ENCODE measurements at places on chromosomes 7 and 10. TPM values are rescaled to one million over a fixed set of nuclear protein-coding genes. Genes with fewer than 3 reads are reported as not detected.

GRCh38 chr7:35035511-35035961 is 1.7 kb downstream of the DPY19L1 start:
- DNase-seq: peak; percentile 56

Gene NEUROG3
- not detected for total RNA-seq

Gene C10orf105
- 0.44 TPM for total RNA-seq

GRCh38 chr7:136403591-136403990 is 426.4 kb upstream of the MTPN start:
- DNase-seq: no peak

Gene POLR3A
- 10.5 TPM for total RNA-seq

DNA sequence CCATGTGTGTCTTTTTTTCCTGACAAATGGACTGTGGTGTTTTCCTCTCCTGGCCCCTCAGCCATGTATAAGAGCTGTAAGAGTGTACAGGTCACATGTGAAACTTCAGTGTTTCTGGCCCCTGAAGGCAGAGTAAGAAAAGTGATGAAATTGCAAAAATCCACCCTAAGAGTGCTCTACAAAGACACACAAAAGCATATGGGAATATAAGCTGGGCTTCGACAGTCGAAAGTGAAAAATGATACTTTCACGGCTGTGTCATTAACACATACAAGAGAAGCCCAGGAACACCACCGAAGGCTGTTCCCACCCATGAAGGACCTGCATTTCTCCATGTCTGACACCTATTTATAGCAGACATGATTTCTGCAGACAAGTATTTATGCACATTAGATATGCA is 192.2 kb downstream of the PARD3 start:
- no peak for DNase-seq

DNA sequence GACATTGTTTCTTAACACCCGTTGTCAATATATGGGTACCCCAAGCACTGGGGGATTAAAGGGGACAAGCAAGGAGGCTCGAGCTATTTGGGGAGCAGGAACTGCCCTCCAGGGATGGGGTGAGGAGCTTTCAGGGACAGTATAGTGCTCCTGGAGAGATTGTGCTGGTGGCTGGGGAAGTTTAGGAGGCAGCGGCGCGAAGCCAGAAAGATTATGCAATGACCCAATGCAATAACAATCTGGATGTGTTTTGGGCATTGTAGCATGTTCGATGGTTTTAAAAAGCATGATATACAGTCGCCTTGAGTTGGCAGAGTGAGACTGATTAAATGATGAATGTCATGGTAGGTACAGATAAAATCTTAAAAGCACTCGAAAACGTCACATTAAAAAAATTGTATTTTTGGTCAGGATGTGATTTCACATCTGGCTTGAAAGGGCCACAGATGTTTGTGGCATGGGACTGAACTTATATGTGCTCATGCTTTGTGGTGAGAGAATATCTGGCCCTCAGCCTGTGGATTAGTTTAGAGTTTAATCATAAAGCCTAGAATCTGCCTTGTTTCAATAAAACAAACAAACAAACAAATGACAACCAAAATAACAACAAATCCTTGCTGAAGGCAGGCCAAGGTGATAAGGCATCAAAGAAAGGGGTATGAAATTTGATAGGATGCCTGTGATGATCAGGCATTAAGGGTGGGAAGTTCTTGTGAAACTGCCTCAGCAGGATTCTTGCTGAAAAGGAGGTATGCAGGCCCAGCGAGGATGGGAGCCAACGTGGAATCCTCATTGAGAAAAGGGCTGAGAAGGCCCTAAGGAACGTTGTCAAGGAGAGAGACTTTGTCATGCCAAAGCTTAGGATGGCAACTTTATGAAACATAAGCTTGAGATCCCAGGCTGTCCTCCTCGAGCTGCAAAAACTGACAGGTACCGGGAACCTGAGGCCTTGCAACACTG is 417.1 kb upstream of the KLF6 start:
- DNase-seq: no peak

GRCh38 chr7:123494193-123494796 is 40.1 kb downstream of the IQUB start:
- DNase-seq: no peak

DNA sequence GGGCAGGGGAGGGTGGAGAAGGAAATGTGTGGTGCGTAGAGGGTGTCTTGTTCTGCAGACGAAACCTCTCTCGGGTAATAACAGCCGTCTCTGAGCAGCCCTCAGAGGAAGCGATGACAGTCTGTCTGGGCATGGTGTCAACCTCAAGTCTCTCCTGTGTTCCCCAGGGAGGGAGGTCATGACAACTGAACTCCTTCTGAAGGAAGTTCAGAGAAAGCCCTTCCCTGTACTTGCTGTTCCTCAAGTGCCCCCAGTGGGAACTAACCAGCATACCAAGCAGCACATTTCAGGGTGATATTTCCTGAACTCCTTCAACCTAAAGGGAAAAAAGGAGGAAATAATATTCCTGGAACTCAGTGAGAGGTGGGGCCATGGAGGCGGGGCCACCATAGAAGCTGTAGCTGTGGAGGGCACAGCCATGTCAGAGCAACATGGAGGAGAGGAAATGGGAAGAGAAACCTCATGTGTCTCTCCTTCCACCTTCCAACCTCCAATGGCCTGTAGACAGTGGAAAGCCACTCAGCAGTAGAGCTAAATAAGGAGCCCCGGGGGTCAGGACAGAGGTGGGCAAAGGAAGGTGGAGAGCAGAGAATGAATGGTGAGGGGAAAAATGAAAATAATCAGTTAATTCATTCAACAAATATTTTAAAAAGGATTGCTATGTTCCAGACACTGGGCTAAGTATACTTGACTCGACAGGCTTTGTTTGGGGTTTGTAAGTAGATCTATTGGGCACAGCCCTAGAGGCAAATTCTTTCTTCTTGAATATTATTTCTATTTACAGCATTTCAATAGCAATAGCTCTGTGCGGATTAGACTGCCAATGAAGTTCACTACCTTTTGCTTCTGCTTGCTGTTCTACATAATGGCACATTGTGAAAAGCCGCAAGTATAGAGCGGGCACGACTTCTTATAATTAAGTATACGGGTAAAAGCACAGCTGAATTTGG is 61.0 kb upstream of the AOAH start:
- DNase-seq: peak; percentile 65

GRCh38 chr10:11625019-11625735 is 13.7 kb upstream of the USP6NL start:
- peak; percentile 38 for DNase-seq

DNA sequence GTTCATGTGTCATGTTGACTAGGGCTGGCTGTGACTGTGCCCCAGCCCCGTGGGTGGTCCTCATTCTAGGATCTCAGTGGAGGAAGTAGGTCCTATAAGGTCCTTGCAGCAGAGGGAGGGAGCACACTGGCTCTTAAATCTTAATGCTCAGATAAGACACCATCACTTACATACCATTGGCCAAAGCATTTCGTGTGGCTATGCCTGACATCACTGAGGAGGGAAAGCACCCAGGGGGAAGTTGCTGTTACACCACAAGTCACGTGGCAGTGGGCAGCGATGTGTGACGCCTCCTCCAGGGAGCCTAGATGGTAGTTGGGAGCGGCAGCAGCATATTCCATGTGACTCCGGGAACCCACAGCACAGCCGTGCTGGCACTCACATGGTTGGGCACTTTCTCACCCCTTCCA is 224.7 kb upstream of the SH2B2 start:
- DNase-seq: no peak

Gene C10orf88
- total RNA-seq: 3.9 TPM

DNA sequence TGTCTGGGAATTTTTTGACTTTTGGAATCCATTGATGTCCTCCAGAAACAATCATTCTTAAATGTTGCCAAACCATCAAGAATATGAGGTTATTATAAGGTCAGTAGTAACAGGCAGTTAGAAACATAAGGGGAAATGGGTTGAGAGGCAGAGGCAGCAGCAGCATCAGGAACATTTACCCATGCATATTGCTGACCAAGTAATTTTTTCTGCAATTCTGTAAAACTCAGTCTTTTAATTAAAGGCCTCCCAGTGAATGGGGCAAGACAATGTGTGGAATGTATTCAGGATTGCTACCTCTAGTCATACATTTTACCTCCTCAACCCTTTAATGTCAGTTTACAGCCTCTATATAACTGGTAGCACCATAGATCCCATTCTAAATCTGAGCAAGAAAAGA is 66.5 kb upstream of the SKAP2 start:
- no peak for DNase-seq

DNA sequence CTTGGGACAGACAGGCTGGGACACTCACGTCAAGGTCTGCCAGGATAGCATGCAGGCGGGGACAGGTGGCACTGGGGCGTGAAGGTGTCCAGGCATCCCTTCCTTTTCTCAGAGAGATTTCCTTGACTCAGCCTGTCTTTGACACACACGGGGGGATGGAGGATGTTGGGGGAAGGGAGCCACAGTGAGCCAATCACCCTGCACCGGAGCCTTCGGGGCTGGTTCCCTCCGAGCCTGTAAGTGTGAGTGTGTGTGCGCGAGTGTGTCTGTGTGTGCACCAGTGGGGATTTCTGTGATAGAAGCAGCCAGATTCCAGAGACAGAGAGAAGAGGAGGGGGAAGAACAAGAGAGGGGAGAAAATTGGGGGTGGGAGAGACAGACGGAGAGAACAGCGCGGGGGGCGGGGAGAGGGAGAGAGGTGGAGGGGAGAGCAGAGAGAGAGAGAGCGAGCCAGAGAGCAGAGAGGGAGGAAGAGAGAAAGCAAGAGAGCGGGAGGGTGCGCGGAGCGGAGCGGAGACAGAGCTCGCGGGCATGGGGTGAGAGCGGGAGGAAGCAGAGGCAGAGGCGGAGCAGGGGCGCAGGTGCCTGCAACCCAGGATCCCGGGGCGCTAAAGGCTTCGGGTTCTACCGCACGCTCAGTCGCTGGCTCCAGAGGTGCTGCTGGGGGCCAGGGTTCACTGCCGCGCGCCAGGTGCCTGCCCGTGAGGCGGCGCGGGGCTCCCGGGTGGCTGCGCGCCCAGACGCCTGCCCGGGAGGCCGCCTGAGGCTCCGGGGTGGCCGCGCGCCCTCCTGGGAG is 466 bp upstream of the GPR26 start:
- DNase-seq: no peak

DNA sequence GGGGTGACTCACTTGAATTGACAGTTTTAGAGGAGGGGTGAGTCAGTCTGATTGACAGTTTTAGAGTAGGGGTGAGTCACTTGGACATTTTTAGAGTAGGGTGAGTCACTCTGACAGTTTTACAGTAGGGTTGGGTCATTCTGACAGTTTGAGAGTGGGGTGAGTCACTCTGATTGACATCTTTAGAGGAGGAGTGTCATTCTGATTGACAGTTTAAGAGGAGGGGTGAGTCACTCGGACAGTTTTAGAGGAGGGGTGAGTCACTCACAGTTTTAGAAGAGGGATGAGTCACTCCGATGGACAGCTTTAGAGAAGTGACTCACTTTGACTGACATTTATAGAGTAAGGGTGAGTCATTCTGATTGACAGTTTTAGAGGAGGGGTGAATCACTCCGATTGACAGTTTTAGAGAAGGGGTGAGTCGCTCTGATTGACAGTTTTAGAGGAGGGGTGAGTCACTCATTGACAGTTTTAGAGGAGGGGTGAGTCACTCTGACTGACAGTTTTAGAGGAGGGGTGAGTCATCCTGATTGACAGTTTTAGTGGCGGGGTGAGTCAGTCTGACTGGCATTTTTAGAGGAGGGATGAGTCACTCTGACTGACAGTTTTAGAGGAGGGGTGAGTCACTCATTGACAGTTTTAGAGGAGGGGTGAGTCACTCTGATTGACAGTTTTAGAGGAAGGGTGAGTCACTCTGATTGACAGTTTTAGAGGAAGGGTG is 595.9 kb downstream of the DNAJB6 start:
- no peak for DNase-seq

DNA sequence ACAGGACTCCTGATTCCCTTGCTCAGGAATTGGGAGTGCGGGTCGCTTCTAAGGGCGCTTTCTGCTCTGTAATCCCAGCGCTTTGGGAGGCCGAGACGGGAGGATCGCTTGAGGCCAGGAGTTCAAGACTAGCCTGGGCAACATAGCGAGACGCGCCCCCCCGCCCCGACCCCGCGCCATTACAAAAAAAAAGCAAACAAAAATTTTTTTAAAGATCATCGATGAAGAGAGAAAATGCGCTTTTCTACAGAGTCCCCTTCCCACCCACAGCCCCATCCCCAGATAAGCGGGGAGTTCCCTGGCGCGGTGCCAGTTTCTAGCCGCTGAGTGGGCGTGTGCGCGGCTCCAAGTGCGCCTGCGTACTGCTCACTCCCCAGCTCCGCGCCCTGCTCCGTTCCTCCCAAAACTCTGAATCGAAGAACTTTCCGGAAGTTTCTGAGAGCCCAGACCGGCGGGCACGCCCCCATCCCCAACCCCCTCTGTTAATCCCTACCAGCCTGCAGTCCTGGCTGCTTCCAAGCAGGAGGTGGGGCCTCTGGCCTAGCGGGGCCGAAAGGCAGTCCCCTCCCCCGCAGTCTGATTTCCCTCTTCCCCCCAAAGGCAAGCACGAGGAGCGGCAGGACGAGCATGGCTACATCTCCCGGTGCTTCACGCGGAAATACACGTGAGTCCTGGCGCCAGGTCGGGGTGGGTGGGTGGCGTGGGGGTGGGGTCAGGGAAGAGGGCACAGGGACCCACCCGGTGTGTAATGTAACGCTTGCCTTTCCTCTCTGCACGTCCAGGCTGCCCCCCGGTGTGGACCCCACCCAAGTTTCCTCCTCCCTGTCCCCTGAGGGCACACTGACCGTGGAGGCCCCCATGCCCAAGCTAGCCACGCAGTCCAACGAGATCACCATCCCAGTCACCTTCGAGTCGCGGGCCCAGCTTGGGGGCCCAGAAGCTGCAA is 1.0 kb downstream of the HSPB1 start:
- peak; percentile 91 for DNase-seq

DNA sequence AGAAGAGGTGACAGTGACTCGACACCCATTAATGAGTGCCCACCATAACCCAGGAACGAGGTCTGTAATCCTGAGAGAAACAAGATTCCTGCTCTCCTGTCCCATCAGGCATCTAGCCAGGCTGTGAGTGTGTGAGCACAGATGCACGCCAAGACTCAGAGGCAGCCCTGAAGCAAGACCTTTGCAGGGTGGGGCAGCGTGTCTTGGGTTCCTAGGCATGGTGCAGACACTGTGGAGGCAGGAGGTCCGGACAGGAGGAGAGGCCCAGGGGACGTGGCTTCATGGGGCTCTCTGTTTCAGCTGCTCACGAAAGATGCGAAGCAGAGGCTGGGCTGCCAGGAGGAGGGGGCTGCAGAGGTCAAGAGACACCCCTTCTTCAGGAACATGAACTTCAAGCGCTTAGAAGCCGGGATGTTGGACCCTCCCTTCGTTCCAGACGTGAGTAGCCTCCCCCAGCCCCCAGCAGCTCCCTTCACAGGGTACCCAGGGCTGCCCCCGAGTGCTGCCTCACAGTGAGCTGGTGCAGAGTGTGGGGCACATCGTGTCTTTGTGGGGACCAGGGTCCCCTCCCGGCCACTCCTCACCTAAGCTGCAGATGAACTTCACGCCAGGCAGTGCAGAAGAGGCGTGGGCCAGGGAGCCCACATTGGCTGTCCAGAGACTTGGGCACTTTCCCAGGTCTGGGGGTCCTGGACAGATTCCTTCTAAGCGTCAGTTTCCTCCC is 94.5 kb downstream of the RGS10 start:
- no peak for DNase-seq

- no peak for DNase-seq
Measured at GRCh38 chr7:148729984-148730733, 31.5 kb downstream of the CUL1 start.
